ENCODE measurements at places on chromosomes 2 and 18.

DNA sequence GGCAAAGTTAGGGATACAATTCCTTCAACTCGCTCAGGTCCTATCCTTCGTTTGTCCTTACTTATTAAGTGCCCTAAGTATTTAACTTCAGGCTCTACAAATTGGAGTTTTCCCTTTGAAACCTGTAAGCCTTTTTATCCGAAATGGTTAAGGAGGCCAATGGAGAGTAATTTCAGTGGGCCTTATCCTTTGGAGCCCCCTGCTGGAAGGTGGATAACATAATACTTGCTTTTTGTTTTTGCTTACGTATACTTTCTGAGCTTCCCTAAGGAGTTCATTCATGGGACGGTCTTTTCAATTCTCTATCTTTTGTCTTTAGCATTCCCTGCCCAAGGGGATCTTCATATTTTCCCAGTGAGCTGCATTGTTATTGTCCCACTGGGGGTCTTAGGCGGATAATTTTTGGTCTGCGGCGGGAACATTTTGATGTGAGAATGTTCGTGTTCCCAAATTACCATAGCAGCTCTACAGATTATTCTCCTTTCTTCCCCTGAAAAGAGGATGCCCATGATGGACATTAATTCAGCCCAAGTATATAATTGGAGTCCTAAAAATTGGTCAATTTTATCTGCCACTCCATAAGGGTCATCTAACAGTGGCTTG is 34.4 kb upstream of the TRAPPC8 start:
- no peaks in the 10 kb centered on the region for H3K4me1 ChIP-seq
- no peak overlapping the region for H3K4me3 ChIP-seq
- H3K27ac ChIP-seq = no peak overlapping the region
- no peaks in the 10 kb centered on the region for H3K27me3 ChIP-seq

DNA sequence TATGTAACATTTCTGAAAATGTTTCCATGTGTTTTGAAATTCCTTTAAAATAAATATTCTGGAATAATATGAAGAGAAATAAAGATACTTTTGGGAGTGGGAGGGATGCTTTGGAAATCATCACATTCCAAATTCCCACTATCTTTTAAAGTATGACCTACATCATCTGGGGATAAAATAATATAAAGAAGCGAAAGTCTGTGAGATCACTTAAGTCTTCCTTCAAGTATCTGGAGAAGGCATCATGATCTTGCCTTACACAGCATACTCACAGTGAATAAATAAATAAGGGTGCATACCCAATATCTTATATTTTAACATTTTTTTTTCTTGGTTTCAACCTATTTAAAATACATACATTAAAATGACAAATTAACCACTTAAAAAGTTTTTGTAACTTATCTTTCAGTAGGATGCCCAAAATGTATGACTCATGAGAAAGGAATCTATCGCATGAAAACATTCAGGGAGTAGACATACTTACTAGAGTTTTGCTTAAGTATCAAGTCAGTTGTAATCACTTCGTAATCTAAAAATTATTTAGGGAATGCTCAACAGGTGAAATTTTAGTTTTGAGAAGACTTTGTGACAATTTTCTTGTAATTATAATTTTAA is 248.3 kb upstream of the COL3A1 start:
- H3K27ac ChIP-seq = no peak overlapping the region
- no peaks in the 10 kb centered on the region for H3K4me1 ChIP-seq

DNA sequence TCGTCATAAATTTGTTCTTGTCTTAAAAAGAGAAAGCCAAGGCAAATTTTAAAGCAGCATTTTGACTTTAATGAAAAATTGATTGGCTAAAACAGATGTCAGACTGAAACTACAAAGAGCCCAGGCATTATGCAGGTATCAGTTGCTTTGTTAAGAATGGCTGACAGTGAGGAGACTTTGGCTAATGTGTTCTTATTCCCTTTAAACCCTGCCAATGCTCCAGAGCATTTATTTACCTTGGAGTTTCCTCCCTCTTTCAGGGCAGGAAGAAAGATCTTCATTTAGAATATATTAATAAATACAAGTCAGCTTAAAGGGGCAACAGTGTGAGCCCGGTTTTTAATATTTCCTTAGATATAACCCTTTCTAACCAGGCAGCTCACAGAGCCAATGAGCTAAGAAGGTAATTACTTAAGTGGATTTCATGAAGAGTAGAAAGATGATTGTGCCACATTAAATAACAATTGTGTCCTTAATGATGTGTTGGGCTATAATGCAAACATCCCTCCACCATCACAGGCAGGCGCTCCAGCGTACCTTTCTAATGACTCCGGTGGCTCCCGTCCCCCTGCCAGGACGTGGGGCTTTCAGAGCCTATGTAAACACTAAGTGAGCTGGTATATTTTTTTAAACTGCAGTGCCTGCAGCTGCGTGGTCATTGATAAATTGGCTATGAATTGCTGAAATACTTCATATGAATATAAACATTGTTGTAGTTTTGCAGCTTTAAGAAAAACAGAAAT is 349.4 kb upstream of the POU3F3 start:
- H3K4me3 ChIP-seq = no peak overlapping the region
- no peaks in the 10 kb centered on the region for H3K27me3 ChIP-seq
- H3K36me3 ChIP-seq = no peaks in the 10 kb centered on the region
- no peak for DNase-seq
- no peaks in the 10 kb centered on the region for H3K4me1 ChIP-seq

- H3K27ac ChIP-seq = no peak overlapping the region
- no peaks in the 10 kb centered on the region for H3K27me3 ChIP-seq
- no peaks in the 10 kb centered on the region for H3K4me1 ChIP-seq
- no peak overlapping the region for H3K4me3 ChIP-seq
Observed at GRCh38 chr2:189534854-189535832, 45.4 kb downstream of the SLC40A1 start.

DNA sequence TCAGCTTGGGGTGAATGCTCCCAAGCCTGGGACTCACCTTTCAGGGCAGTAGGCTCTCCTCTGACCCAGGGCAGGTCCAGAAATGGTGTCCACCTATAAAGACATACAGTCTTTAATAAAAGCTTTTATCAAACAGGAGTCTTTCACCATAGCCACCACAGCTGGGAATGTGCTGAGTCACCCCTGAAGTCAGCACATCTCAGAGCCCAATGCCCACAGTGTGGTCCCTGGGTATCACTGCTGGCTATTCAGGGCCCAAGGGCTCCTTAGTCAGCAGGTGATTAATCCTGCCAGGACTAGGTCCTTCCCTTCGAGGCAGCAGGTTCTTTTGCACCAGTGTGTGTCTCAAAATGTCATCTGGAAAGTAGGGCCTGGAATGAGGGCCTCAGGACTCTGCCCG is 181.9 kb downstream of the MEMO1 start:
- H3K4me3 ChIP-seq = no peak overlapping the region
- H3K4me1 ChIP-seq = no peaks in the 10 kb centered on the region
- no peaks in the 10 kb centered on the region for H3K36me3 ChIP-seq

GRCh38 chr2:88220718-88221117 is 50.6 kb downstream of the THNSL2 start:
- H3K27ac ChIP-seq = no peak overlapping the region
- H3K27me3 ChIP-seq = no peaks in the 10 kb centered on the region
- H3K4me3 ChIP-seq = no peak overlapping the region
- H3K4me1 ChIP-seq = no peaks in the 10 kb centered on the region

- H3K27me3 ChIP-seq = no peaks in the 10 kb centered on the region
- no peaks in the 10 kb centered on the region for H3K4me1 ChIP-seq
- DNase-seq = no peak
- no peak overlapping the region for H3K4me3 ChIP-seq
- no peak overlapping the region for H3K27ac ChIP-seq
Observed at GRCh38 chr18:39448942-39449341, 1883.3 kb upstream of the CELF4 start.

GRCh38 chr18:57498682-57499256 is 63.6 kb downstream of the ONECUT2 start:
- no peaks in the 10 kb centered on the region for H3K27me3 ChIP-seq
- H3K36me3 ChIP-seq = no peaks in the 10 kb centered on the region
- no peak overlapping the region for H3K4me3 ChIP-seq
- H3K4me1 ChIP-seq = no peaks in the 10 kb centered on the region
- H3K27ac ChIP-seq = no peak overlapping the region

- DNase-seq = no peak
- H3K27me3 ChIP-seq = no peaks in the 10 kb centered on the region
- no peaks in the 10 kb centered on the region for H3K36me3 ChIP-seq
- no peaks in the 10 kb centered on the region for H3K4me1 ChIP-seq
- no peak overlapping the region for H3K4me3 ChIP-seq
- H3K27ac ChIP-seq = no peak overlapping the region
Observed at GRCh38 chr2:160838147-160838546, 322.1 kb upstream of the TANK start.

DNA sequence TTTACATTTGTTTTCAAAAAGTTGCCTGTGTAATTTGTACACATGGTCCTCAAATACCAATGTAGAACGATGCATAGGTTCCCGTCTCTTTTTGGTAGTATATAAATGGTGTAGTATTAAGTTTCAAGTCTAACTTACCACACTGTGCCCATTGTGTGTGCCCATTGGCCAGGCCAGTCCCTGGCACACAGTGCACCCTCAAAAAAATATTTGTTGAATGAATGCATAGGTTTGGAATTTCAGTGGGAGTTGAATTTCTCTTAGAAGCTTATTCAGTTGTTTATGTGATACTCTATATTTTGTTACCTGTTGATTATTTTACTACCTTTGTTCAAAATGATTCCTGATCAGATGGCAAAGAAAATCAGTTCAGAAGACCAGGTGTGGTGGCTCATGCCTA is 30.1 kb downstream of the IDH1 start:
- H3K4me1 ChIP-seq = no peaks in the 10 kb centered on the region
- H3K27me3 ChIP-seq = no peaks in the 10 kb centered on the region
- H3K36me3 ChIP-seq = no peaks in the 10 kb centered on the region
- H3K27ac ChIP-seq = no peak overlapping the region
- no peak overlapping the region for H3K4me3 ChIP-seq

DNA sequence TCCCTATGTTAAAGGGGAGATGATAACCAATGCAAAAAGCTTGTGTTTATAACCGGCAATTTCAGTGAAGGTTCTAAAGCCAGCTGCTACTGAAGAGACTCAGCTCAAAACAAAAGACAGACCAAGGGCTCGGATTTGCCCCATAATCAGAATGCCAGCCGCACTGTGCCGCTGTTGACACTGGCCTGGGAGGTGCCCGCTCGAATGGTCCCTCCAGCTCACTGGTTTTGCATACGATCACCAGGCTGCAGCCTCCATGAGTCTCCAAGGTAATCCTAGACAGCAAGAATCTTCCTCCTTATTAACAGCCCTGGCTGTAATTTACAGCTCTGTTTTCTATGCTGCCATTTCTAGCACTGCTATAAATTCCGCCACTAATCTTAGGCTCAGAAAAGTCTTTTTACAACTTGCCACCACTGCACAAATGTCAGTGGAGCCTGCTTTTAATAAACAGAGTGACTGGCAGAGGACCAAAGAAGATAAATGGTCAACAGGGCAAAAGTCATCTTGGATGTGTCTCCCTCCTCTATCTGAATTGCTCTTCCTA is 155.7 kb upstream of the SH3BP4 start:
- H3K27ac ChIP-seq = no peak overlapping the region
- no peaks in the 10 kb centered on the region for H3K36me3 ChIP-seq
- DNase-seq = no peak
- H3K4me1 ChIP-seq = no peaks in the 10 kb centered on the region
- H3K27me3 ChIP-seq = no peaks in the 10 kb centered on the region

DNA sequence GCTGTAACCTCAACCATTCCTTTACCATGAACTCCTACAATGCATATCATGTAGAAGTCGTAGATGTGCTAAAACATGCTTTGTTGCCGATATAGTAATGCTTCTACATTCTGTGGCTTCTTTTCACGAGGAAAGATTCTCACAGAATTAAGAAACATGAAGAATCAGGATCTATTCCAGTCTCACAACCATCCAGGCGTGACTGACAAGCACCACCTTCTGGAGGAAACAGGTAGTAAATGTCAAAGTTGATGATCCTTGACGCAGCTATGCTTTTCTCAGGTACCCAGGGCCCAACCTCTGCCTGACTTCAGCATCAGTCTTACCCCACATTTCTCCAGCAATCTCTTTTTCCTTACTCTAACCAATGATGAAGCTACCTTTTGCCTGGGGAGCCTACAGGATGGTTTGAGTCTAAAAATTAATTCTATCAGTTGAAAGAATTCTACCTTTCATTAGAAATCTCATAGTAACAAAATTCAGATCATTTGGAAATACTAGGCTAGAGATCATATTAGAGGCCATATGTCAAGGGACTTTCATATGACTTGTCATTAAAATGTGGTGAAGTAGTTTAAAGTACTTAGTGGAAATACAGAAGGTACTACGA is 123.3 kb upstream of the RND3 start:
- H3K27me3 ChIP-seq = no peaks in the 10 kb centered on the region
- no peaks in the 10 kb centered on the region for H3K4me1 ChIP-seq
- no peak overlapping the region for H3K27ac ChIP-seq
- no peak for DNase-seq
- H3K36me3 ChIP-seq = no peaks in the 10 kb centered on the region

- H3K4me1 ChIP-seq = no peaks in the 10 kb centered on the region
- DNase-seq = no peak
- H3K27ac ChIP-seq = no peak overlapping the region
- H3K27me3 ChIP-seq = no peaks in the 10 kb centered on the region
Observed at GRCh38 chr2:227407591-227408151, 19.9 kb upstream of the SCYGR1 start.

- H3K4me3 ChIP-seq = no peak overlapping the region
- no peaks in the 10 kb centered on the region for H3K27me3 ChIP-seq
- no peak for DNase-seq
- H3K4me1 ChIP-seq = peaks cover 12% of the 10 kb centered on the region
- H3K27ac ChIP-seq = peak overlapping the region; percentile 73
- no peaks in the 10 kb centered on the region for H3K36me3 ChIP-seq
Observed at GRCh38 chr2:3535794-3536681, 16.7 kb upstream of the ADI1 start.

- H3K4me1 ChIP-seq = no peaks in the 10 kb centered on the region
- DNase-seq = no peak
- H3K36me3 ChIP-seq = no peaks in the 10 kb centered on the region
Observed at GRCh38 chr2:126761256-126761980, 105.5 kb downstream of the GYPC start.

DNA sequence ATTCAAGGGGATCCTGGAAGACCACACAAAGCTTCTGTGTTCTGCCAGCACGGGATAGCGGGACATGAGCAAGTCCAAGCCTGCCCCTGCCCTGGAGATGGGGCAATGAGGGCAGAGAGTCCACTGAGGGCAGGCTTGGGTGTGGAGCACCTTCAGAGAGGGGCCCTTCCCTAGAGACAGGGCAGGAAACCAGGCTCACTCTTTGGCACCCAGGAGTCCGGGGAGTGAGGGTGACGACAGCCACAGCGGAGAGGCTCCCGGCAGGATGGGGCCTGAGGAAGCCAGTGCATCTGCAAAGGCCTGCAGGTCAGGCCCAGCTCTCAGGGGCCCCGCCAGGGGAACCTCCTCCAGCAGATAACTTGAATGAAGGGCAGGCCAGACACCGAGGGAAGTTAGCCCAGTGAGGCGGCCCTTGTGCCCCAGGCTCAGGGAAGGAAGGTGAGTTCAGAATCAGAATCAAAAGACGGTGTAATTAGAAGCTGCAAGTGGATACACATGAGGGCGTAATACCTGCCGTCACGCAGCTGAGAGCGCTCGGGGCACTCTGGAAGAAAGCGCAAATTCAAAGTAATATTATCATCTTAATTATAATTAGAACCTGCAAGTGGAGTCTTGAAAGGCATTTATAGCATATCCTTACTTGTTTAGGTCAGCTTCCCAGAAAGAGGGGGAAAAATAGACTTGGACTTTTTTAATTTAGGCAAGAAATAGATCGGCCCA is 142.6 kb upstream of the LGALSL start:
- no peaks in the 10 kb centered on the region for H3K36me3 ChIP-seq
- no peak overlapping the region for H3K4me3 ChIP-seq
- DNase-seq = no peak
- peaks cover 4% of the 10 kb centered on the region for H3K4me1 ChIP-seq
- H3K27me3 ChIP-seq = no peaks in the 10 kb centered on the region
